ENCODE measurements at places on chromosomes 16 and 17. TPM values are rescaled to one million over a fixed set of nuclear protein-coding genes. Genes with fewer than 3 reads are reported as not detected.

Gene SDR42E2
- polyA plus RNA-seq = 0.08 TPM

GRCh38 chr17:64058621-64059020, 38.2 kb upstream of the ICAM2 start:
- DNase-seq = no peak

DNA sequence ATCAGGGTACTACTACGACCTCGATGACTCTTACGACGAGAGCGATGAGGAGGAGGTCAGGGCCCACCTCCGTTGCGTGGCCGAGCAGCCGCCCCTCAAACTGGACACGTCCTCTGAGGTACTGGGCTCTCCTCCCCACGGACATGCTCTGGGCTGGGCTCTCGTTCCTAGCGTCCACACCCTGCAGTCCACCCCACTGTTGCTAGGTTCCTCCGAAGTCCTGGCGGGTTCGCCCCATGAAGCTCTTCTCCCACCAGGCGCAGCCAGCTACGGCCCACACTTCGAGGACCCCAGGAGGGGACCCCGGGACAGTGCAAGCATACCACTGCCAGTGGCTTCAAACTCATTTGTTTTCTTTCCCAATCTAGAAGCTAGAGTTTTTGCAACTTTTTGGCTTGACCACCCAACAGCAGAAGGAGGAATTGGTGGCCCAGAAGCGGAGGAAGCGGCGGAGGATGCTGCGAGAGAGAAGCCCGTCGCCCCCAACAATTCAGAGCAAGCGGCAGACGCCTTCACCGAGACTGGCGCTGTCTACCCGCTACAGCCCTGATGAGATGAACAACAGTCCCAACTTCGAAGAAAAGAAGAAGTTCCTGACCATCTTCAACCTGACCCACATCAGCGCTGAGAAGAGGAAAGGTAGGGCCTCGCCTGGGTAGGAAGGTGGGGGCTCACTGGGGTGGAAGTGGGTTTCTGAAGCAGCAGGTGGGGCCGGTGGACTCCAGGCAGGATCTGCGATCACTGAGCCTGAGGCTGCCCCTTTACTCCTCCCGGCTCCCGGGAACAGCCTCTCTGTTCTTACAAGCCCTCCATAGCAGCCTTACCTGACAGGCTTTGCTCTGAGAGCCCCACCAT, 25.6 kb downstream of the GINS2 start:
- no peak for DNase-seq

Gene TBC1D3K
- polyA plus RNA-seq = not detected

DNA sequence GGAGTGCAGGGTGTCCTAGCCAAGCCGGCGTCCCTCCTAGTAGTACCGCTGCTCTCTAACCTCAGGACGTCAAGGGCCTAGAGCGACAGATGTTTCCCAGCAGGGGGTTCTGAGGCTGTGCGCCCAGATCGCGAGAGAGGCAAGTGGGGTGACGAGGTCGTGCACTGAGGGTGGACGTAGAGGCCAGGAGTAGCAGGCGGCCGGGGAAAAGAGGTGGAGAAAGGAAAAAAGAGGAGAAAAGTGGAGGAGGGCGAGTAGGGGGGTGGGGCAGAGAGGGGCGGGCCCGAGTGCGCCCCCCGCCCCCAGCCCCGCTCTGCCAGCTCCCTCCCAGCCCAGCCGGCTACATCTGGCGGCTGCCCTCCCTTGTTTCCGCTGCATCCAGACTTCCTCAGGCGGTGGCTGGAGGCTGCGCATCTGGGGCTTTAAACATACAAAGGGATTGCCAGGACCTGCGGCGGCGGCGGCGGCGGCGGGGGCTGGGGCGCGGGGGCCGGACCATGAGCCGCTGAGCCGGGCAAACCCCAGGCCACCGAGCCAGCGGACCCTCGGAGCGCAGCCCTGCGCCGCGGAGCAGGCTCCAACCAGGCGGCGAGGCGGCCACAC, at the start of gene MMP2:
TSS of gene MMP2 (plus strand) at position 372 of the 603 bp plus-strand sequence. CDS start 282 bp downstream, outside the sequence.
- DNase-seq = no peak
